ENCODE measurements at places on chromosomes 13 and 19.

DNA sequence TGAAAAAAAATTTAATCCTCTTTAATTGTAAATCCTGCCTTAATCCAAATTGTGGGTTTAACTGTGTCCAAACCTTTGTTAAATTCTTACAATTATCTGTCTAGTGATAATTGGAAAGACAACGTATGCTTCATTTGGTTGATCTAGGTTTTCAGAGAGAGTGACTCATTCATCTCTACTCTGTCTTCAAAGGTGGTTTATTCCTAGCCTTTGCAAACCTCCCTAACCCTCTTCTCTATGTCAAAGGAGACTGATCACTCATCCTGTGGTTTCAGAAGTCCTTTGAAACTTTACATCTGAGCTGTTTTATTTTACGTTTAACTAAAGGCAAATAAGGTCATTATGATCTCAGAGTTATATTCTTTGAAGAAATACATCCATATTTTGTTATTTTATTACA is 8.8 kb upstream of the OXGR1 start:
- DNase-seq: no peak

- DNase-seq: no peak
Observed at GRCh38 chr19:1000095-1000494, at the start of gene GRIN3B. GRIN3B (plus strand) TSS chr19:1000419; CDS start chr19:1000438, 19 bp downstream.

- DNase-seq: no peak
Observed at GRCh38 chr13:44044547-44045179, 165.0 kb downstream of the LACC1 start.

DNA sequence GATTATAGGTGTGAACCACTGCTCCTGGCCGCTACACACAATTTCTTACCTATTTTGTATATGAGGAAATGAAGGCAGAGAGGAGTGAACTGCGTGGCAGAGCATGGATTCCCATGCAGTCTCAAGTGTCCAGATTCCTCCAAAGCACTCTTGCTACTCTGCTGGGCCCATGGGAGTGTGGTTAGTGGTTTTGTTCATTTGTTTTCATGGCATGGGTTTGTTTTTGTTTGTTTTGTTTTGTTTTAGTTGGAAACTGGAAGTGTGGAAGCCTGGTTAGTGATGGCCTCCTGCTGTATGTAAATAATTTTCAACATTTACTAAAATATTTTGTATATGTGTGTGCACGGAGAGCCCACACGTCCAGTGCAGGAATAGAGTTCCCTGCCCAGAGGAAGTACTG is 61.3 kb upstream of the LRCH1 start:
- no peak for DNase-seq

DNA sequence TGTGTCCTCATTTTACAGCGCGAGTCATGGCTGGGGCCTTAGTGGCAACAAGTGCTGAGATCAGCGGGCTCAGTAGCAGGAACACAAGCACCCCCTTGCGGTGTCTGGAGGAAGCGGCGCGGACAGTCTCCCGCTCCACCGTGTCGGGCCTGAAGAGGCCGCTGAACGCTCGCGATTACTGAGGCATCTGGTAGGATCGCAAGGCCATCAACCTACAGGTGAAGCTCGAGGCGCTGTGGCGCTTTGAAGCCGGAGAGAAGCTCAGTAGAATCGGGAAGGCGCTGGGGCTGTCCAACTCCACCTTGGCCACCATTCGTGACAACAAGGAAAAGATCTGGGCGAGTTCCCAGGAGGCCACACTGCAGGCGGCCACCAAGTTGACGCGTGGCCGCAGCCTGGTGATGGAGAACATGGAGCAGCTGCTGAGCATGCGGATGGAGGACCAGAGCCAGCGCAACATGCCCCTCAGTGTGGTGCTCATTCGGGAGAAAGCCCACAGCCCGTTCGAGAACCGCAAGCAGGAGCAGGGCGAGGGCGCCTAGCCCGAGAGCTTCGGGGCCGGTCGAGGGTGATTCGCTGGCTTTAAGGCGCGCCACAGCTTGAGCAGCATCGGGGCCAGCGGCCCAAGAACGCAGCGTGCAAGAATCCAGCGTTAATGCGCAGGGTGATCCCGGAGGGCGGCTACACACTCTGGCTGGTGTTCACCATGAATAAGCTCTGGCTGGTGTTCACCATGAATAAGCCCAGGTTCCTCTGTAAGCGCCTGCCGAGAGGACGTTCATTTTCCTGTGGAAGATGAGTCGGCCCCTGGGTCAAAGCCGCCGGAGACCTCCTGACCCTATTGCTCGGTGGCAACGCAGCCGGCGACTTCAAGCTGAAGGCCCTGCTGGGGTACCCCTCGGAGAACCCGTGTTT is 8.3 kb upstream of the MZF1 start:
- no peak for DNase-seq

GRCh38 chr13:26838821-26839220 is 78.2 kb upstream of the GPR12 start:
- DNase-seq: no peak

Measured in NCI-H526 treated with DMSO at 0.1 percent for 48 hours (cell line).